ENCODE measurements at places on chromosomes 3 and 15.

DNA sequence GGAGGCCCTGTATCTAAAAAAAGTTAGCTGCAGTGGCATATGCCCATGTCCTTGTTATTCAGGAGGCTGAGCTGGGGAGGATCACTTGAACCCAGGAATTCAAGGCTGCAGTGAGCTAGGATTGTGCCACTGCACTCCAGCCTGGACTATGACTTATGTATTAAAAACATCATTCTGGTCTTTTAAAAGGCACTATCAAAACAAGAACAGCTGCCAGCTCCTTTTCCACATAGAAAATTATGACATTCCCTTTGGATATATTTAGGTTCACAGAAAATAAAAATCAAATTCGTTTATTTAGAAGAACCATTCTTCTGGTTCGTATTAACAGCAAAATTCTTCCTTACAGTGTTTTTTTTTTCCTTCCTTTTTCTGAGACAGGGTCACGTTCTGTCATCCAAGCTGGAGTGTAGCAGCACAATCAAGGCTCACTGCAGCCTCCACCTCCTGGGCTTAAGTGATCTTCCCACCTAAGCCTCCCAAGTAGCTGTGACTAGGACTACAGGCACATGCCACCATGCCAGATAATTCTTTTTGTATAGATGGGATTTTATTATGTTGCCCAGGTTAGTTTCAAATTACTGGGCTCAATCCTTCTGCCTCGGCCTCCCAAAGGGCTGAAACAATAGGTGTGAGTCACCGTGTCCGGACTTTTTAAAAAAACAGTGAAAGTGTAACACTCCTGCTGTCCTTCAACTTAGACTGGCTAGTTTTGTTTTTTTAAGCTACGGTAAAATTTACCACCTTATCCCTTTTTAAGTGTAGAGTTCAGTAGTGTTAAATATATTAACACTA, 13.9 kb downstream of the ICE2 start:
- no peak for DNase-seq

GRCh38 chr3:141229132-141229531, 2.5 kb upstream of the PXYLP1 start:
- DNase-seq, result no peak

- peak; percentile 81 for DNase-seq
Observed at GRCh38 chr15:85583923-85584390, 203.6 kb downstream of the AKAP13 start.

DNA sequence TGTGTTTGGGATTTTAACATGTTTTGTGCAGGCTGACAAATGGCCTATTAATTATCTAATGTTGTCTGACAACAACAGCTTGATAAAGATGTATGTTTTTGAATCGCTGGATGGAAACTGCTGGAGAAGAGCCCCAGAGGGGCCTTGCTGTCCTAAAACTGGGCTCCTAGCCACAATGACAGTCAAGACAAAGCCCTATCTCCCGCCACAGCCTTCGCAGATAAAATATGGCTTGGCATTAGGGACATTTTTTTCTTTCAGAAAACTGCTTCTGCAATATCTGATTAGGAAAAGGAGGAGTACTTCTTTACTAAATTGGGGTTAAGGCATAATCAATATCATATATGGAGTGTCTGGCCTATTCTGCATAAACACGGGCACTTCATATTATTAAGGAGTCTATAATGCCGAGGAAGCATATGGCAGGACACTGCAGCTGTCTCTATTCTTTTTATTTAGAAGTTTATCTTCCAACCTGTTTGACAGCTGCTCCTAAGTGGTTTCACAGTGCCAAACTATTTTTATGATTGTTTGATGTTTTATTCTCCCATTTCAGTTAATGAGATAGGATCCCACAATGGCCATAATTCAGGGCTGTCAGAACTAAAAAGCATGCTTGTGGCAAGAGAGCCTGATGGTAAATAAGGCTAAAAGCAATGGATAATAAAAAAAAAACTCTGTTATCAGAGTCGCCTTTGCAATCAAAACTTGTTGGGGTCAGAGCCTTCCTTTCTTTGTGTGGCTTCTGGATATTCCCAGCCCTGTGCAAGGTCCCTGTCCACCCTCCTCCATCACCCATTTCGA, 210.1 kb downstream of the MECOM start:
- no peak for DNase-seq

DNA sequence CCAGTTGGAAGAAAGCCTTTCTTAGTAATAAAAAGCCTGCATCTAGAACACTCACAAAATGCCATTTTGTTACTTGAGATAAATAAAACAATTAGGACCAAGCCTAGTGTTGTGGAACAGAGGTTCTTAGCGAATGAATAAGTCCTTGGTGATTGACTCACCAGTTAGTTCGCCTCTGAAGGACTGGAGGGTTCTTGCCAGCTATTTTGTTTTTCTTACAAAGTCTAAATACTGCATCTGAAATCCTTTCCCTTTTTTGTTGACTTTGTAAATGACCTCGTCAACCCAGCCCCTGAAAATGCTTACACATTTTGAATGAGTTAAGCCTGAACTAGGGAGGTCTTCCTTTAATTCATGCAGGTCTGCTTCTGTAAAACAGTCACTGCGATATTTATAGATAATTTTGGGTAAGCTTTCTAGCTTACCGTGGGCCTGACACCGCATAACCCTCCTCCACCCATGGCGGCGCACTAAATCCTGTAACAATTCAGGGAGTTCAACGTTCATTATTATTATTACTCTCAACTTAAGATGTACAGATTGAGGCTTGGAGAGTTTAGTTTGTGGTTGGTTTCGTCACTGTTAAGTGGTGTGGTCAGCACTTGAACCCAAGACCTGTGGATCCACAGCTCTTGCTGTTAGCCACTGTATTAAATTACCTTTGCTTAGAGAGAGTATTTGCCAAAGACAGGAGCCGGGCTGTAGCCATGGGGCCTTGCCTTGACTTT, 45.0 kb upstream of the SACM1L start:
- DNase-seq, result peak; percentile 84

GRCh38 chr3:126816986-126817777, 113.1 kb downstream of the CHCHD6 start:
- DNase-seq, result no peak

DNA sequence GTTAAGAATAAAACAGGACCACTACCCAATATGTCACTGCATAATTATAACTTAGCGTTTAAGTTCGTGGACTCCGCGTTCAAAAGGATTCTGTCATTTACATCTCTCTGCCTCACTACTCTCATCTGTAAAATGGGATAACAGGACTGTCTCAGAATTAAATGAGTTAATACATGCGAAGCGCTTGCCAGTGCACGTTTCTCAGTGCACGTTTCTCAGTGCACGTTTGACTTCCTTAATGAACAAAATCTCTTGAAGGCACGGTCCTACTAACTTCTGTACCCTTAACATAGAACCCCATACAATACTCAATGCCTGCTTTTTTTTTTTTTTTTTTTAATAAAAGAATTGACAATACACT, 499 bp downstream of the RABL3 start:
- peak; percentile 44 for DNase-seq

DNA sequence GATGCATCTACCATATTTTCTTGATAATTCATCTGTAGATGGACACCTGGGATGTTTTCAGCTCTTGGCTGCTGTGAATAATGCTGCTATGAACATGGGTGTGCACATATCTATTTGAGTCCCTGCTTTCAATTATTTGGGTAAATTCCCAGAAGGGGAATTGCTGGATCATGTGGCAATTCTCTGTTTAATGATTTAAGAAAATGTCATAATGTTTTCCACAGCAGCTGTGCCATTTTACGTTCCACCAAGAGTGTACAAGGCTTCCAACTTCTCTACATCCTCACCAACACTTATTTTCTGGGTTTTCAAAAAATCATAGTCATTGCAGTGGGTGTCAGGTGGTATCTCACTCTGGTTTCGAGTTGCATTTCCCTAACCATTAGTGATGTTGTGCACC, 64.4 kb downstream of the NSMCE3 start:
- no peak for DNase-seq

GRCh38 chr3:10381336-10381735, 60.4 kb upstream of the SEC13 start:
- no peak for DNase-seq

- DNase-seq, result no peak
Observed at GRCh38 chr3:193884027-193884426, 251.9 kb upstream of the HES1 start.

- DNase-seq, result no peak
Observed at GRCh38 chr15:56410721-56411120, 45.5 kb downstream of the TEX9 start.

DNA sequence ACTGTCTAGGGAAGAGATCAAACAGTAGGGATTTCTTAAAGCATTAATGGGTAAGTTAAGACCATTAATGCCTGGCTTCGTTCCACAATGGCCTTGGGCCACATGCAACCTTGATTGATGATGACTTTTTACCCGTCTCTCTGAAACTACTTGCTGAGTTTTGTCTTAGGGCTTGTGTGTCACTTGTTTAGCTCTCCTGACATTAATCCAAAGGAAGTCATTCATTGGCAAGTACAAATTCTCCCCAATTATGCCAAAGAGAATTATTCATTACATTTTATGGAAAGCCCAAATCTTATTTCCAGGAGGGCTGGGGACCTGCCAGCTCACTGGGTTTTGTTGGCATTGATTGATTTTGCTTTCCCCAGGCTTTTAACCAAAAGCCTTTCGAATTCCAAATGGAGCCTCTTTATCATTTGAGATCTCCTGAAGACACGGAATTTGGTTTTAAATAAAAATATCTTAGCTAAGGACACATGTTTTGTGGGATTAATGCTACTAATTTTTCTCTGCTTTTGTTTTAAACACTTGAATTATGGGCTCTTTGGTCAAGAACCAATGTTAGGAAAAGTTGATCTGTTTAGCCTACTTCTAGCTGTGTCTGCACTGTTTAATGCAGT, 40.7 kb downstream of the SERPINI1 start:
- DNase-seq, result no peak

GRCh38 chr3:116020989-116021388, 397.7 kb downstream of the GAP43 start:
- no peak for DNase-seq

- peak; percentile 80 for DNase-seq
Observed at GRCh38 chr3:11335056-11335608, 62.9 kb downstream of the ATG7 start.

DNA sequence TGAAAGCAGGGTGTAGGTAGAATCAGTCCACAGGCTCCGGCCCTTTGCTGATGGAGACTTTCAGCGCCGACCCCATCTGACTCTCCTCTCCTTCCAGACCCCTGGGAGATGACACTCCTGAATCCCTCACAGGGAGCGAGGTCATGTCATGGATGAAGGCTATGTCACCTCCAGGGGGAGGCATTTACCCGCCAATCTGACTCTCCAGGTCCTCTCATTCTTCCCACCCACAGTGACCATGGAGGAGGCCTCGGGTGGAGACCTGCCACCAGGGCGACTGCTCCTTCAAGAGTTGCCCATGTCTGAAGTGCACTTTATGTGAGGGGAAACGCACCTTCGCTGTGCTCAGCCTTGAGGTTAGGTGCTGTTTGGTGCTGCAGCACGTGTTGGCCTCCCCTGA, 112.7 kb downstream of the KLF13 start:
- no peak for DNase-seq

- DNase-seq, result no peak
Observed at GRCh38 chr3:62101488-62101887, 271.9 kb downstream of the FEZF2 start.

- peak; percentile 70 for DNase-seq
Observed at GRCh38 chr3:88142094-88142624, 7.6 kb upstream of the C3orf38 start.

- no peak for DNase-seq
Observed at GRCh38 chr3:61483997-61484396, 77.4 kb upstream of the PTPRG start.

- peak; percentile 11 for DNase-seq
Observed at GRCh38 chr3:66693461-66694031, 192.7 kb upstream of the LRIG1 start.

DNA sequence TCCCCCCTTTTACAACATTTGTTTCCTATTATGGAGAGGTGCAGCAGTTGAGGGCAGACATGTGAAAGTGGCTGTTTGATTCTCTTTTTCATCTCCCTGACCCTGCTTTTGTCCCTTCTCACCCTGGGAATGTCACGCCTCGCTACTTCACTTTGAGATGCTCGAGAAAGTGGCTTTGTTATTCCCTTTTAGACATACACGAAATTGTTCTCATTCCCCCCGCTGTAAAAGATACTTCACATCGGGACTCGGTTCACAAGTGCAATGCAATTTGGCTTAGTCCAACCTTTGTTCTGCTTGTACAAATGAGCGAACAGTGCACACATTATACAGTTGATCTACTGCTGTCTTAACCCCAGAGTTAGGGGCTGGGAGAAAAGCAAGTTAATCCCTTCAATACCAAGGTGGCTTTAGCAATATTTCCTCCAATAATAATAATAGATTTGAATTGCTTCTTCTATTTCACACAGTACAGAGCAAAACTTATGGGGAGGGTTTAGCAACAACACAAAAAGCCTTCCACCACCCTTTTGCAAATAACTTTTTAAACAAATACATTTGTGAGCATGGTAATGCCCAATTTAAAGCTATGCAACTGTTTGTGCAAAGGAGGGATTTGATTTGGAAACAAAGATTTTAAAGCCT, 5.7 kb upstream of the FOXB1 start:
- DNase-seq, result no peak

GRCh38 chr3:144466114-144466513, 494.5 kb downstream of the DIPK2A start:
- no peak for DNase-seq

DNA sequence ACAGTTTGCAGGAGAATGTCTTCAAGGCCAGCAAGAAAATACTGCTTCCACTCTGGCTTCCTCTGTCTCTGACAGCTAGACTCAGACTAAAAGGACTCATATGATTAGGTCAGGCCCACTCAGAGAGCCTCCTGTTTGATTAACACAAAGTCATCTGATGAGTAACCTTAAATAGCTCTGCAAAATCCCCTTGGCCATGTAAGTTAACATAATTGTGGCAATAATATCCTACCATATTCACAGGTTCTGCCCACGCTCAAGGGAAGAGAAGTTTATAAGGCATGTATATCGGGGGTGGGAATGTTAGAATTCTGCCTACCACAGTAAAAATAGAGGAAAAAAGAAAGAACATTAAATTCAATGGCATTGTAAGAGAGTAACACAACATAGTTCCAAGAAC, 20.6 kb upstream of the HHATL start:
- no peak for DNase-seq

GRCh38 chr3:66392966-66393332, 107.9 kb downstream of the LRIG1 start:
- no peak for DNase-seq

GRCh38 chr15:69648775-69649735, 196.4 kb downstream of the RPLP1 start:
- DNase-seq, result no peak

GRCh38 chr3:87367736-87368135, 91.4 kb upstream of the POU1F1 start:
- no peak for DNase-seq

DNA sequence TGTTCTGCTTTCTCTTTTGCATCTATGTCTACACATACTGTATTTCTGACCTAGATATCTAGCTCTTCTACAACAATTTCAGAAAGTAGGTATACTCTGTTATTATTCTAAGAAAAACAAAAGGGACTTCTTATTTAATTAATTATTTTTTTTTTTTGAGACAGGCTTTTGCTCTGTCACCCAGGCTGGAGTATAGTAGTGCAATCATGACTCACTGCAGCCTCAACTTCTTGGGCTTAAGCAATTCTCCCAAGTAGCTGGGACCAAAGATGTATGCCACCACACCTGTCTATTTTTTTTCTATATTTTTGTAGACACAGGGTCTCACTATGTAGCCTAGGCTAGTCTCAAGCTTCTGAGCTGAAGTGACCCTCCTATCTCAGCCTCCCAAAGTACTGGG, 130.6 kb downstream of the MBNL1 start:
- DNase-seq, result peak; percentile 68

Measured in amniotic epithelial cell (primary cell).